ENCODE measurements at places on chromosomes 3 and 15.

GRCh38 chr3:12948891-12949711 lies 107.7 kb upstream of the RPL32 start:
- DNase-seq, result no peak

GRCh38 chr3:184322731-184323487 lies 8.5 kb downstream of the EIF4G1 start:
- no peak for DNase-seq

DNA sequence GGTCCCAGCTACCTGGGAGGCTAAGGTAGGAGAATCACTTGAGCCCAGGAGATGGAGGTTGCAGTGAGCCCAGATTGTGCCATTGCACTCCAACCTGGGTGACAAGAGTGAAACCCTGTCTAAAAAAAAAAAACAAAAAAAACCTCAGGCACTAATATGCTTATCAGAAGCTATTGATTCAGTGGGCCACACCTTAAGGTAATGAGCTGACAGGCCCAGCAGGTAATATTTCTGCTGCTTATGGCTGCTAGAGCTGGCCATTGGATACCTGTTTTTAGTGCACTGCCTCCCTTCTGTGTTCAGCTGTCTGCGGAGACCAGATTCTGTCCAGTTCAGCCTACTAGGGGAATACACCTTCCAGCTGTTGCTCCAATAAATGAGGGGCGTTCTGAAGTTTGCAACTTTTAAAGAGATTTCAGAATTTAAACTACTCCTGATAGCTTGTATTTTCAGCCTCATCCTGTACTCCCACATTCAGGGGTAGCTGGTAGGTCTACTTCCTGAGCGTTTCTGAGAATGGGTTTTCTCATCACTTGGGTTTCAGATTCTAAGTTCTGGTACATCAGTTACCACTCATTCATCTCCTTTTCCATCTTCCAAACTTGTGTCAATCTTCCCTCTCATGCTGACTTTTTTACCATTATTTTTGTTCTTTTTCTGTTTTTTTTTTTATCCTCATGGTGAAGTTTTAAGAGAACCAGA lies 69.0 kb downstream of the ATP11B start:
- DNase-seq, result no peak

GRCh38 chr3:66582721-66583423 lies 82.0 kb upstream of the LRIG1 start:
- no peak for DNase-seq

GRCh38 chr3:183914856-183915255 lies 30.2 kb upstream of the PARL start:
- DNase-seq, result no peak

DNA sequence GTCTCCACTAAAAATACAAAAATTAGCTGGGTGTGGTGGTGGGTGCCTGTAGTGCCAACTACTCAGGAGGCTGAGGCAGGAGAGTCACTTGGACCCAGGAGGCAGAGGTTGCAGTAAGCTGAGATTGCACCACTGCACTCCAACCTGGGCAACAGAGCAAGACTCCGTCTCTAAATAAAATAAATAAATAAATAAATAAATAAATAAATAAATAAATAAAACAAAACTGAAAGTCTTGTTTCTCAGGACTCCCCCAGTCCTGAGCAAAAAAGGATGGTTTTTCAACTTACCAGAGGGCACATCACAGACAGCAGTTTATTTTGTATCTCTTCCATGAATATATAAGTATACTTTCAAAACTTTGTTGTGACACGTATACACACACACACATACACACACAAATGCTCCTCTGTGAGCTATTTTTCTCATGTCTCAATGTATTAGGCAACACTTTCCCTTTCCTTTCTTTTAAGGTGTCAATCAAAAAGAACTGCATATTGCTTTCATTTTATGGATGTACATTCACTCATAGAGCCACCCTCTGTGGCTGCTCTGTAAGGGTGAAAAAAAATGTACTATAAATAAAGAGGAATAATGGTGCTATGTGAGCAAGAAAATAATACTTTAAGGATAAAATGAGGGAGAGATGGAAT lies 54.8 kb upstream of the MITF start:
- DNase-seq, result no peak

GRCh38 chr15:25065286-25065685 lies 110.5 kb downstream of the SNRPN start:
- DNase-seq, result no peak

- DNase-seq, result no peak
These were observed 51.4 kb upstream of the IQSEC1 start for GRCh38 chr3:13124631-13125030.

DNA sequence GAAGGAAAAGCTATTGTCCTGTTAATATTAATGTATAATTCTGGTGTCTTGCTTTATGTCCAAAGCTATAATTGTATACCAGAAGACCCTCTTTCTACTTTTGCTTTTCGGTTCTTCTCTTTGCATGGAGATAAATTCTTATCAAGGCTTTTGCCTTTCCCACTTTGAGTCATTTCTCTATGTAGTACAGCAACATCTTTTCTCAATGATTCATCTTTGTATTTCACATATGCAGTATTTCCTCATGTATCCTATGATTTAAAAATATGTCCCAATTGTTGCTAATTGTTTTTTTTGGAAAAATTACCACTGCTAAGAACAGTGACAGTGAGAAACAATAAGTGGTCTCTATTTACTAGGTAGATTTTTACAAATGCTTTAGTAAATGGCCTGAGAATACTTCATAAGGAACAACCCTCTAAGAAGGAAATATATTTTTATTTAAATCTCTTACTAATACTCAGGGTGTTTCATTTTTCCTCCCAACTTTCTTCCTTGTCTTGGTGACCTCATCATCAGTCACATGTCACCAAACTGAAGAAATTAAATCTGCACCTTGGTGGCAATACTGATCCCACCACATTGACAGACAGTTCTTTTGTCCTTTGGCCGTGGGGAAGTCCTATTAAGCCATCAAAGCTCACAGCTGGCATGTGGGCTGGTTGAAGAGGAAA lies 290.6 kb downstream of the SATB1 start:
- DNase-seq, result no peak

- DNase-seq, result no peak
These were observed 30.9 kb downstream of the CCNL1 start for GRCh38 chr3:157128771-157129681.

DNA sequence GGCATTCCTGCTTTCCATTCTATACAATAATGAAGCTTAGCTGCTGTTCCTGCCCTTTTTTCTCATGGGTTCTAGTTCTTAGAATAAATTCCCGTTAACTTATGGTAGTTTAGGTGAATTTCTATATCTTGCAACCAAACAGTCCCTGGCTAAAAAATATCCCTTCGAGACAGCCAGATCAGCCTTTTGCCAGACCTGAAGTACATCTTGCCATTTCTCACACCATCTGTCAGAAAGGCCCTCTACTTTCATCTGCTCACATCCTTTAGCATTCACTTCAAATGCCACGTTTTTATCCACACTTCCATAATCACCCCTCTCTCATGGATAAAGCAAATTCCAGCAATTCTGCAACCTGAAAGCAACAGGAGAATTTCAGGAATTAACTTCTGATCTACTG lies 145.4 kb downstream of the GAP43 start:
- no peak for DNase-seq

DNA sequence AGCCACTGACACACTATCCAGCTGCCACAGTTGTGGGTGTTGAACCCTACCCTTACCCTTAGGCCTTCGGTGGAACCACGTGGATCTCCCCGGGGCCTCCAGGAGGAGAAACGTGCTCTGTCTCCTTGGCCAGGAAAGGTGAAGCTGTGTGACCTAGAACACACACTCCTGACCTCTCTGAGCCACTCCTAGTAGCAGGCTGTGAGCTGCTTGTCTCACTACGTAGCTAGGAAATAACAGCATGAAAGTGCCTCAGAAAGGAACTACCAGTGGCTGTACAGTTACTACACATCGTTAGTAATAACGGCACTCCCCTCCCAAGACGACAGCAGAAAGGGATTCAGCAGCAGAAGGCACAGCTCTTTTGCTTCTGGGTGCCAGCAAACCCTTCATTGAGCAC lies 36.2 kb upstream of the SLC6A6 start:
- DNase-seq, result no peak

DNA sequence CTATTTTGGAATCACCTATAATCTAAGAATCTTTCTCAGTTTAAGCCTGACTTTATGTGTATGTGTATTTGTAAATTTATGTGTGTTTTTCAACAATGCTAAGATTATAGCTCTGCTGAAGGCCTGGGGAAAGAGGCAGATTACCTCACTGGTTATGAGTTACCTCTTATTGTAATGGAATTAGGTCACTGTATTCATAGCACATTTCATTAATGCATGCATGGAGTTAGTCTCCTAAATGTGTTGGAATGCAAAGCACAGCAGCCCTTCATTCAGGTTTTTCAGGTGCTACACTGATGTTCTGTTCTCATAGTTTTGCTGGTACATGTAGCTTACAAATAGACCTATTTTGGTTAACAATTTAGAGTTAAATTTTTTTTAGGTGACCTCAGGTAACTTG lies 9.5 kb downstream of the GPR87 start:
- DNase-seq, result no peak

GRCh38 chr15:31156808-31157207 lies 55.3 kb upstream of the TRPM1 start:
- DNase-seq, result no peak

DNA sequence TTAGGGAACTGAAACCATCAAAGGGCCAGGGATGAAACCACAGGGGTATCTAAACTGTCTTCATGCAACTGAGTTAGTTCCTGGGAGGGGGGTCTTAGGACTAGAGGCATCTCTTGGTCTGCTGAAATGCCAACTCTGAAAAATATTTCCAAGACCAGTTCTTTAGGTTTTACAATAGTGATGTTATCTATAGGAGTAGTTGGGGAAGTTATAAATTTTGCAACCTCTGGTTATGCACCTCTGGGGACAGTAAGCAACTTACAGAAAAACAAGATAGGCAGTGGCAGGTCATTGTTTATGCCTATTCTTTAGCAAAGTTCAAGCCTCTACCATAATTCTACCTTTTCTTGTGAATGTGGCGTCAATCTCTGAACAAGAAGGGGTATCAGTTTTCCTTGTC lies 60.5 kb upstream of the MINAR1 start:
- DNase-seq, result no peak

DNA sequence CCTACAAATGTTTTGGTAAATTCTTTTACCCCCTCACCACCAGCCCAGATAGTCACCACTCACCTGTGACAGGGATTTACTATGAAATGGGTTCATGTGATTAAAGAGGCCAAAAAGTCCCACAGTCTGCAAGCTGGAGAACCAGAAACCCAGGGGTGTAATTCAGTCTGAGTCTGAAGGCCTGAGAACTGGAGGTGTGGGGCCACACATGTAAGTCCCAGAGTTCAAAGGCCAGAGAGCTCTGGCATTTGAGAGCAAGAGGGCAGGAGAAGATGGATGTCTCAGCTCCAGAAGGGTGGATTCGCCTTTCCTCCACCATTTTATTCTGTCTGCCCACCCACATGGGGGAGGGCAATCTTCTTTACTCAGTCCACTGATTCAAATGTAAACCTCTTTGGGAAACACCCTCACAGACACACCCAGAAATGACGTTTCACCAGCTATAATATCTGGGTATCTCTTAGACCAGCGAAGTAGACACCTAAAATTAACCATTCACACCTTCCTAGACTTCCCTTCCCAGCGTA lies 11.9 kb downstream of the RTP3 start:
- no peak for DNase-seq

DNA sequence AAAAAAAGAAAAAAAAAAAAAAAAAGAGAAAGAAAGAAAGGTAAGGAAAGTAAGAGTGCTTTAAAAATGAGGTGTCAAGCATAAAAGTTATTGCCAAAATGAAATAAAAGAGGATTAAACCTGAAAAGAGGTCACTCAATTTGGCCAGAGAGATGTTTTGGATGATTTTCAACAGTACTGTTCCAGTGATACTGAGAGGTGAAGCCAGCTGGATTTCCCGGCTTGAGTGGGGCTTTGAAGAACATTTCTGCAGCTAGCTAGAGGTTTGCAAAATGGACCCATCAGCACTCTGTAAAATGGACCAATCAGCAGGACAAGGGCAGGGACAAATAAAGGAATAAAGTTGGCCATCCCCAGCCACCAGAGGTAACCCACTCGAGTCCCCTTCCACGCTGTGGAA lies 128.5 kb downstream of the LSAMP start:
- no peak for DNase-seq

GRCh38 chr3:43523454-43524053 lies 98.3 kb downstream of the ANO10 start:
- no peak for DNase-seq

GRCh38 chr15:68414591-68414990 lies 17.4 kb downstream of the ITGA11 start:
- no peak for DNase-seq

DNA sequence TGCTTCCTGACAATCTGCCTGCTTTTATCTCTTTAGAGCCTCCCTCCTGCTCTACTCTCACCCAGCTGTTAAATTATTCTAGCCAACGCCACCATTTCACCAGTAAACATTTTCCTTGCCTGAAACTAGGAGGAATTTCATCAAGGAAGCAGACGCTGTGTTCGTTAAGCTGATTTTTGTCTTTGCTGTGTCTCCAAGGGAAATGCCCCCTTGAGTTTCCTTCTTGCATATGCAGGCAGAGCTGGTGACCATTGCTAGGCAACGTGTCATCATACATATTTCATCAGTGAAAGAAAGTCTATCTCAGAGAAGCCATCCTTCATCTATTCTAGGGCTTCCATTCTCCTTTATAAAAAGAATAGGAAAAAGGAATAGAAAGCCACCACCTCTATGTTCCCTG lies 87.0 kb upstream of the ST8SIA2 start:
- DNase-seq, result no peak

DNA sequence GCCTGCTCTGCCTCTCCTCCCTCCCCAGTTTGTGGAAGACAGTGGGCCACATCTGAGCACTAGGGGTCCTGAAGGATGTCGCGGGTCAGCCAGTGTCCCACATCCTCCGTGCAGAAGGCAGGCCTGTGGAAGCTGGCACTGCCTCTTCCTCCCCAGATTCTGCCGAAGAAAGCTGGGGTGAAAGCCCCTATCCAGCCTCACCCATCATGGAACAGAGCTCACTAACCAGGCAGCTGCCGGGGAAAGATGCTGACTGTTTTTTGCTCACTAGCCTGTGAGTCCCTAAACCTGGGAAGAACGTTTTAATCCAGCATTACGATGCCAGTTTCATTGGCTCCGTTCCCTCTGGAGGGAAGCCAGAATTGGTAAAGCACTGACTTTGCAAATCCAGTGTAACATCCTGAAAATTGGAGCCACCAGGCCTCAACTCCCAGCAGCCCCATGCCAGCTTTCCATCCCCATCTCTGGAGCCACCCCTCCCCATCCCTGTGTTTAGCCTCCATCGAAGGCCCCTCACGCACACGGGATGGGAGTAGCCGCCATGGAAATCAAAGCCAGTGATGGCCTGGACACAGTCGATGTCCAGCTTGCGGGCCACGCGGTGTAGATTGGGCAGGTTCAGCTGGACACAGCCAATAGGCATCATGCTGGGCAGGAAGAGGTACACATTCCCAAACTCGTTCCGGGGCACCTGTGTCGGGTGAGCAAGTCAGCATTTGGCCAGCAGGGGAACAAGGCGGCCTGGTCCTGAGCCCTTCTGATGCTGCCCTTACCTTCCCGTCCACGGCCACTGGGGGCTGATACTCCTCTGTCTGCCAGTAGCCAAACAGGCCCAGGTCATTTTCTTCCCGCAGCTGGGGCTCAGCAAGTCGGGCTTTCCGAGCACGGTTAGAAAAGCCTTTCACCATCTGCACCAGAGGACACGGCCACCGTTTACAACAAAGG lies 23.5 kb downstream of the TMEM43 start:
- no peak for DNase-seq

GRCh38 chr3:156582532-156583183 lies 27.7 kb upstream of the SSR3 start:
- no peak for DNase-seq
